ENCODE measurements at places on chromosomes 16 and 17.

DNA sequence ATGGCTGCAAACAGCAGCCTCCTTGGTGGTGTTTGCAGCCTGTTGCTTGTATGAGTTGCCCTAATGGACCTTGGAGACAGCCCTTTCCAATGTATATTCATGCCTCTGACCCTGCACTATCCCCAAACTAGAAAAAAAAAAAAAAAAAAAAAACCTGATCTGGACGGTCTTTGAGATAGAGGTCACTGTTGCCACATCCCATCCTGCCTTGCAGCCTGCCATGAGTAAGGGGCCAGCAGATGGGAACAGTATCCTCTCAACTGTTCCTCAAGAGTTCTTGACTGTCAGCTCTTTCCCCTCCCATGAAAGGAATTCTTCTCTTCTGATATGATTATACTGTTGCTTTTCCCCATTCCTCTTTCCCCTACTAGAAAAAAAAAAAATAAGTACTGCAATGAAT, 152.4 kb downstream of the SSH2 start:
- DNase-seq, result no peak

- no peak for DNase-seq
Observed at GRCh38 chr17:1239210-1239609, 31.0 kb upstream of the BHLHA9 start.

DNA sequence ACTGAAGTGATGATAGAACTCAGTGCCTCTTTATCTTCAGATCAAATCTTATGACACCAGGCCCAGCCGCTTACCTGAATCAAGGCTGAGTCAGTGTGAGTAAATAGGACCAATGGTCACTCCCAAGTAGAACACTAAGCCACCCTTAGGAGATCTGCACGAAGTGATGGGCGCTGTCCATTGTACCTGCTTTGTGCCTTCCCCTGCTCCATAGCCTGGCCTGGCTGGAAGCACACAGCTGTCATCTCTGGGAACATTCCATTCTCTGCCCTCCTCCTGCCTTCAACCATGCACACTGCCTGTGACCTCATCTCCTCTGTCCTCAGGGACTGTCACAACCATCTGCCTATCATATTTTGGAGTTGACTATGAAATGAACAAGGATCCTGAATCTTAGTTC, 279.5 kb upstream of the ASIC2 start:
- DNase-seq, result no peak

DNA sequence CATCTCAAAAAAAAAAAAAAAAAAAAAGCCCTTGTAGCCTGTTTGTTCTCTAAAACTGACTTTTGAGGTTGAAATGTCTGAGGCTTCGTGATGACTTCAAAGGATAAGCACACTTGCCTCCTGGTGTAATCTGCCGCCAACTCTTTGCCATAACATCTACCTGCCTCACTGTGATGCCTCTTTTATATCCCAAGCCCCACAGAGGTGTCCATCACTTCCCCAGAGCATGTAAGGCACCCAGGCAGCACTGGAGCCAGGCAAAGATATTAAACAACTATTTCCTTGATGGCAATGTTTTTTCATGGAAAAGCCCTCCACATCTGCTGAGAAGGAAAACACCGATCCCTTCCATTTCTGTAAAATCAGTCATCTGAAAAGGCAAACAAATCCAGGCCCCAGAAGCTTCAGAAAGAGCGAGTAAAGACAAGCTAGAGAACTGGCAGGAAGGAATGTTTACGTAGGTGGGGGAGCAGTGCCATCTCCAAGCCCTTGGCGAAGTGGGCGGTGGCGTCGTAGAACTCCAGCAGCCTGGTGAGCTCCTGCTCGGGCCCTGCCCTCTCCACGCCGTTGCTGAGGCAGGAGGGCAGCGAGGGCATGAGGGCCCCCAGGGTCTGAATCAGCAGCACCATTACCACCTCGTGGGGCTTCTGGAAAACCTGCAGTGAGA, 28.6 kb downstream of the COG7 start:
- no peak for DNase-seq

GRCh38 chr16:73717266-73717974, 579.2 kb upstream of the PSMD7 start:
- no peak for DNase-seq

DNA sequence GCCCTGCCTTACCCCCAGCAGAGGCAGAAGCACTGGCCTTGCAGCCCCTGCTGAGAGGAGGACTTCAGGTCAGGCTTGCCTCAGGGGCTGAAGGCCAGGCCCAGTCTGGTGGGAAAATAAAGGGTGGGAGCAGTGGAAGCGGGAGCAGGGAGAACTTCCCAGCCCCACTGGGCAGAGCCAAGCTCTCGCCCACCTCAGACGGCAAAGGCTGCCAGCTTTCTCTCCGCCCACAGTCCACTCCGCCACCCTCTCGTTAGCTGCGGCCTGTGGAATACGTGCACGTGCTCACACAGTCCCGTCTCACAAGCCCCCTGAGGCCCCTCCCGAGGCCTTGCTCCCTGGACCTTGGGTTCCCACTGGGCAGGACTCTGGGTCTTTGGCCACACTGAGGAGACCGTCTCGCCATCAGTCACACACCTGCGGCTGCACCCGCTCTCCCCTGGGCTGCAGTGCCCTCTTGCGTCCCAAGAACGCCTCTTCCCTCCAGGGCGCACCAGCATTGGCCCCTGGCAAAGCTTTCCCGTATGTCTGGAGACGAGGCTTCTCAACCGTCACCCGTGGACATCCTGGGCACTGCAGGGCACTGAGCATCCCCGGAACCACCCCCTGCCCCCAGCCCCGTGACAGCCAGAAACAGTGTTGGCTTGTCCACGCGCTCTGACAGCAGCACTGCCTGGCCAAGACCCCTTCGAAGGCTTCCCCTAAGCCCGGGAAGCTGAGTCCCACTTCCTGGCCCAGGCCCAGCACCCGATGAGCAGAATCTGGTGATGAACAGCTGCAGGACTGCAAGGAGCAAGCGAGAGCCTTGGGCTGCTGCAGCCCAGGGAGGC, 8.3 kb downstream of the MRPL28 start:
- DNase-seq, result no peak

DNA sequence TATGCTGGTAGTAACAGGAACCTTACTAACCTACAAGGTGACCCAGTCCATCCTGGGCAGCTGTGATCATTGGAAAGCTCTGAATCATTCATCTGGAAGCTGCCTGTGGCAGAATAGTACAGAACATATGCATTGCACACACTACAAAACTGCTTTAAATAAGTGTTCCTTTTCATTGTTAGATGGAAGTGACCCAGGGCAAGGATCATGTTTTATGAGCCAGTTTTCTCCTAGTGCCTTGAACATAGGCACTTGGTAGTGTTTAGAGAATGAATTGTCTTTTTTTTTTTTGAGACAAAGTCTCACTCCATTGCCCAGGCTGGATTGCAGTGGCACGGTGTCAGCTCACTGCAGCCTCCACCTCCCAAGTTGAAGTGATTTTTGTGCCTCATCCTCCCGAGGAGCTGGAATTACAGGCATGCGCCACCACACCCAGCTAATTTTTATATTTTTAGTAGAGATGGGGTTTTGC, 55.4 kb downstream of the TENT4B start:
- no peak for DNase-seq

DNA sequence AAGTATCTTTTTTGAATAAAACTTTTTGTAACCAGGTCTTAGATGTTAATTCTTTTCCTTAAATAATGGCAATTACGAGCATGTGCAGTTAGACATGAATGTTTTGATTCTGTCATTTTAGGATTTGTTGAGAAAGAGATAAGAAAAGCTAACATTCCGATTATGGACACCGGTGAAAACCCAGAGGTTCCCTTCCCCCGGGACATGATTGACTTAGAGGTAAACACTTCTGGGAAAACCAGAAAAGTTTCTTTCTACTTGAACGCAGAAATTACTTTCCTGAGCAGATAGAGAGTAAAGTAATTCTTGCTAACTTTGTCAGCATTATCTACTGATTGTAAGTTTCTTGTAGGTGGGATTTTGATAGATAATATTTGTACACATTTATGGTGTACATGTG, 9.2 kb downstream of the ATP6V0A1 start:
- DNase-seq, result no peak

DNA sequence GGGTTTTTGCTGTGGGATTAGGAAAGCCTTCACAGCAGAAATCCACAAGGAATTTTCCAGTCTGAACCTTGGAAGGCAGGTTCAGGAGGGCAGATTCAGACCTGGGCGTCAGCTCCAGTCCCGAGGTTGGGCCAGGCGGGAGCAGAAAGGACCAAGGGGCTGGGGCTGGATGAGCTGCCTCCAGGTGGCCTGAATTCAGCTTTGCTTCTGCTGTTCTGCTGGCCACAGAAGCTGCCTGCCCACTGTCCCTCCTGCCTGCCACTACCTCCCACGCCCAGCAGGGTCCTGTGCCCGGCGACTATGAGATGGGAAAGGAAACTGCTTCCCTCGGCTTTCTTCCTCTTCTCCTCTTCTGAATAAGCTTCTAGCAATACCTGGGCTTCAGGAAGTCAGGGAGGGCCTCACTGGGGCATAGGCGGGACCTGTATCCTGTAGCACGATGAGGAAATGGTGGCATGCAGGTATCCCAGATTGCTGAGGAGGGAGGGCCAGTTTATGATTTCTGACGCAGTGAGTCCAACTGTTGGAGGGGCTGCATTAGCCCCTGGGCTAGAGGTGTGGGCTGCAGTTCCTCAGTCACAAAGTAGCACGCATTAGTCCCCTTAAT, 18.4 kb downstream of the TBX4 start:
- DNase-seq, result no peak

- no peak for DNase-seq
Observed at GRCh38 chr17:82006468-82007227, 16.0 kb downstream of the CENPX start.

GRCh38 chr17:68305142-68305541, 13.8 kb downstream of the ARSG start:
- DNase-seq, result no peak

DNA sequence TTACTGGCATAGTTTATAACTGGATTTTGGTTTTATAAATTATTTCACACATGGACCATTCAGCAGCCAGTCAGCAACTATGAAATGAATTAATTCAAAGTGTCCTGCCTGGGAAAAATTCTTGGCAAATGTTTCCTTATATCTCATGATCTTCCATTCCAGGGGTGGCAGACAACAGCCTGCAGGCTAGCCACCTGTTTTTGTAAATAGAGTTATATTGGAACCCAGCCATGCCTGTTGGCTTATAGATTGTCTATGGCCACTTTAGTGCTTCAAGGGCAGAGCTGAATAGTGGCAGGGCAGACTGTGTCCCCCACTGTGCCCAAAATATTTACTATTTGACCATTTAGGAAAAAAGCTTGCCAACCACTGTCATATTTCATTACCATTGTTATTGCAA, 613.7 kb downstream of the TMEM114 start:
- DNase-seq, result no peak

DNA sequence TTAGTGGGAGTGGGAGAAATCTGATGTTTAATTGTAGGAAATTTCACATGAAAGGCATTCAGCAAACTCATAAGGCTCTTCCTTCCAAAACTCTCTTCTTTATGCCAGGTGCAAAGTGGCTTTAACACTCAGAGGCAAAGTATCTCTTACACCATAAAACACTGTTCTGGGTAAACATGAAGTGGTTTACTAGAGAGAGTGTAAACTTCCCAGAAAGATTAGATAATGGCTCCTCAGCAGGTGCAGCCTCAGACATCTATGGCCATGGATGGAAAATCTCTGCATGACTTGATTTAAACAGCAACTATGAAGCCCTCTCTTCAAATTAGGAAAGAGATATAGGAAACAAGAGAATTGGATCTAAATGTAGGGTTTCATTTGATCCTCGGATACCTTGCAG, 583.1 kb upstream of the SALL1 start:
- DNase-seq, result no peak

GRCh38 chr16:31464348-31464769, 5.1 kb downstream of the ARMC5 start:
- no peak for DNase-seq

DNA sequence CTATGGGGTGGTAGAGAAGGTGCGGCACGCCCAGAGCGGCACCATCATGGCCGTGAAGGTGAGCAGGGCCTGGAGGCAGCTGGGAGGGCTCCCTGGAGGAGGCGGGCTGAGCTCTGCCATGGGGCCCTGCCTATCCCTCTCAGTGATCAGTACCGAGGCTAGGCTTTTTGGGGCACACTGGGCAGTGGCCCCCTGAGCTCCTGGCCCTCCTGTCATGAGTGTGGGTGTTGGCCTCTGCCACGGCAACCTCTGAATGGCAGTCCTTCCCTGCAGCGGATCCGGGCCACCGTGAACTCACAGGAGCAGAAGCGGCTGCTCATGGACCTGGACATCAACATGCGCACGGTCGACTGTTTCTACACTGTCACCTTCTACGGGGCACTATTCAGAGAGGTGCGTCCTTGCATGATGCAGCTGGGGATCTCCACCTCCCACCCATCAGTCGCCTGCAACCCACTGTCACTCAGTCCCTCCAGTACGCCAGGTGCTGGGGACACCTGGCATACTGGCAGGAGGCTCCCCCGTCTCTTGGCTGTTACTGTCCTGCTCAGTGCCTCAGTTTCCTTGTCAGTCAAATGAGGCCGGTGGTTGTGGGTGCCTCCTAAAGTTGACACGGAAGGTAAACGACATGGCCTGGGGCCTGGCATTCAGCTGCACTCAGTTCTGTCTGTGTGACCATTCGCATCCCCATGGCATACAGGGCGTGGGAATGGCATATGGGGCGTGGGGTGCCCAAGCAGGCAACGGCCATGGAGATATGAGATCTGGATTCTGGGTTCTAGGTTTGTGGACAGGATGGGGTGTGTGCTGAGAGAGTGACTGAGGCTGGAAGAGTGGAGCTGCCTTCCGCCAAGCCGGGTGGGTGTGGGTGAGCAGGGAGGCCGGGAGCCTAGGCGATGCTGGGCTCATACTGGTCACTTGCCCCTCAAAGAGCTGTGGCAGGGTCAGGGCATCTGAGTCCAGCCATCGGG, 16.4 kb downstream of the MAP2K3 start:
- no peak for DNase-seq
